ENCODE measurements at places on chromosomes 11 and 22.

DNA sequence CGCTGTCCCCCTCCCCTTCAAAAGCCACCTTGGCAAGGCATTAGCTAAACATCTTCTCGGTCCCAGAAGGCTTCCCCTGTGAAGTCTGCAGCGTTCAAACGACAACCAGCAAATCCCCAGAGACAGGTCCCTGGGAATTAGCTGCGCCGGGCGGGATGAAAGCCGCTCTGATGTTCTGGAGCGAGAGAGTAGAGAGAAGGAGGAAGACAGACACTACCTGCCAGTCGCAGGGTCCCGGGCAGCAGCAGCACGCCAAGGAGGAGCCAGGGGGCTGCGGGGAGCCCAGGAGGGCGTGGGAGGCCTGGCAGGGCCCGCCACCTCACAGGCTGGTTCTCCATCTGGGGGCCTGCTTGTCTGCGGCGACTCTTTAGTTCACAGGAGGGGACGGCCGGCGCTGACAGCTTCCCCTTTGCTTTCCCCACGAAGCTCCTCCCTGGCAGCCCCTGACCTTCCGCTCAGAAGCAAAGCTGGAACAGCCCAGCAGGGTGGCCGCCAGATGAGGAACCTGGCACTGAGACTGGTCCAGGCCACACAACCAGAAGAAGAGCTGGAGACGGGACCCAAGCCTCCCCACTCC lies at the start of gene NFAM1:
Gene NFAM1 (minus strand): TSS at position 384 of the 577 bp plus-strand sequence. CDS start 46 bp downstream, at position 338.
- no peak for DNase-seq

GRCh38 chr11:102390667-102391465 lies 43.9 kb downstream of the BIRC2 start:
- DNase-seq, result peak; percentile 21

- no peak for DNase-seq
Observed at GRCh38 chr11:32080361-32080980, 10.4 kb upstream of the RCN1 start.

DNA sequence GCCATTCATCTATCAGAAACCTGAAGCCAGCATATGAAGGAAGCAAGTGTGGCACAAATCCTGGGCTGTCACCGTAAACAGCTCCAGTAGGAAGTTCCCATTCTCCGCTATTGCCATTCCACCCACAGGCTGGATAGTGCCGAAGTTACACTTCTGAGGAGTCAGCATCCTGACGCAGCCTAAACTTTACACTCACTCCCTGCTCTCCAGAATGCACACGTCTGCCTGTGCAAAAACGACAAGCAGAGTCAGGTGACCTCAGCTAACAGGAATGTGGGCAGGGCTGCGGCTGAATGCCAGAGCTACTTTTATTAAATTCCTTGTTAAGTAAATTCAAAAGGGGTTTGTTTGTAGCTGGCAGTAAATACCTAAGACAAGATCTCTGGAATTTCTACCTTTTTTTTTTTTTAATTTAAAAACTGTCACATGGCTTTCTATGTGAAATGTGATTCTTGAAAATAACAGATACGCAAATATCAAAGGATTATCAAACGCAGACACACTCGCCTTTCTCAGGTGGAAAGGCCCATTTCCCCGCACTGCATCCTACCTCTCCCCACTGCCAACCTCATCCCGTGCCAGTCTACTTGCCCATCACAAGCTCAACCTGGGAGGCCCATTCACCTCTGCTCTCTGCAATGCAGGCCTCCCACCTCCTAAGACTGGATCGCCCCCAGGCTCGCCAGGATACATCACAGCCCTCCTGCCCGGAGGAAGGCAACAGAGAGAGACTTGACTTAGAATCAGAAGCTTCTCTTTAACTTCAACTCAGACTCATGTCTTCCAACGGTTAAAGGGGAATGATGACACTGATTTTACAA lies 33.5 kb downstream of the NFRKB start:
- no peak for DNase-seq

- DNase-seq, result no peak
Observed at GRCh38 chr11:5727691-5728090, 8.6 kb upstream of the OR56B1 start.

DNA sequence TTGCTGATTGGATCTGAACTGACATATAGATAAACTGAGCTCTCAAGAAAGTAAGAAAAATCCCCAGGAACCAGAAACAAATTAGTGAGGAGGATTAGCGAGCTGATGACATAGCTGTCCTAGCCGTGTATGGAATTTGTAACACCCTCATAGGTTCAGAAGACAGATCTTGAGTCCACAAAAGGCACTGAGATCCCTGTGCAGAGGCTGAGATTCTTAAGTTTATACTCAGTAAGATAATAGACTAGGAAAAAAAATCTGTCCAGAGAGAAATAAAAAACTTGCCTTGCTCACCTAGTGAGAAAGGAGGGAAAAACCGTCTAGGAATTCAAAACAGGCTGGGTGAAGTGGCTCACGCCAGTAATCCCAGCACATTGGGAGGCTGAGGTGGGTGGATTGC lies 4.6 kb downstream of the NUMA1 start:
- DNase-seq, result no peak

- no peak for DNase-seq
Observed at GRCh38 chr11:60389279-60389910, 6.9 kb upstream of the MS4A14 start.

DNA sequence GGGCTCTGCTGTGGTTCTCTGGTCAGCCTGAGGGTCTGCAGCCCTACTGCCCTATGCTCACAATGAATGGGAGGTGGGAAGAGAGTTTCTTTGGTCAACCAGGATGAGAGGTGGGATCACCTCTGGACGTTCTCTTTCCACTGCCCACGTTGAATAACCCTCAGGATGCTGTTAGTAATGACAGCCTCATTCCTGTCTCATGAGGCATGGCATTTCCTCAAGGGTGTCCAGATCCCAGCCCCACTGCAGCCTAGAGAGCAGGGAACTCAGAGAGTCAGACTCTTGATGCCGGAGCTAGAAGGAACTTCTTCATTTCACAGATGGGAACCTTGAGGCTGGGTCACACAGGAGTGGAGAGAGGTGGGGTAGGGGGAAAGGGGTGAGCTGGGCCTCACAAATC lies 196.0 kb downstream of the CEP164 start:
- no peak for DNase-seq

DNA sequence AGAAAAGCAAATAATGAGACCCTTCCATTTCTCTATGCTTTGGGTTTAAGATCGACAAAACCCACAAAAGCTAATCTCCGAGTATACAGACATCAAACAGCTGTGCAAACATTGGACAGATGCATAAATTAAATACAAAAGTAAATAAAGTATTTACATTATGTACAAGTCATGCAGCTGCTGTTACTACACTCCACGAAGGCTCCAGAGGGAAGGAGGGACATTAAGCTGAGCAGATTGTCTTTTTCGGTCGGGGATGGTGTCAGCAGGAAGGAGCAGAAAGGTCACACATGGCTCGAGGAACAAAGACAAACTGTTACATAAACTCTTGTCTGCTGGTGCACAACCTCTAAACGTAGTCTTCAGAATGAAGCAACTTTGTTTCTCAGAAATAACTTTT lies 88.8 kb upstream of the BARX2 start:
- DNase-seq, result no peak

GRCh38 chr11:17314232-17314547 lies 37.4 kb upstream of the NCR3LG1 start:
- no peak for DNase-seq

DNA sequence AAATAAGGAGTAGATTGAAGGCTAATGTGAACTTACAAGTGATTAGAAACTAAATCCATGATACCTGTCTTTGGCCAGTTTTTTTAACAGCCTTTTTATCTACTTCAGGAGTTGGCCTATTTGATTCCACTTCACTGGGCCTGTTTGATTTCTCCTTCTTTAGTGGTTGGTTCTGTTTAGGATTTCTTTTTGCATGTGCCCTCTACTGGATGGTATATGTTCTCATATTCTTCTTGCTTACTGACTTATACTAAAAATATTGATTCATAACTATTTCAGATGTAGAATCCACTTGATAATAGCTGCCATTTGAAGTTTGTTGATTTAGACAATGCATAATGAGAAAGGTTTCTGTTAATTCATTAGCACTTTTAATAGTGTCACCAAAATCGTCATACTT lies 53.9 kb downstream of the USP47 start:
- no peak for DNase-seq

GRCh38 chr11:17978553-17979287 lies 34.1 kb downstream of the SERGEF start:
- DNase-seq, result no peak

GRCh38 chr22:40348025-40348658 lies 1.8 kb downstream of the ADSL start:
- peak; percentile 43 for DNase-seq

DNA sequence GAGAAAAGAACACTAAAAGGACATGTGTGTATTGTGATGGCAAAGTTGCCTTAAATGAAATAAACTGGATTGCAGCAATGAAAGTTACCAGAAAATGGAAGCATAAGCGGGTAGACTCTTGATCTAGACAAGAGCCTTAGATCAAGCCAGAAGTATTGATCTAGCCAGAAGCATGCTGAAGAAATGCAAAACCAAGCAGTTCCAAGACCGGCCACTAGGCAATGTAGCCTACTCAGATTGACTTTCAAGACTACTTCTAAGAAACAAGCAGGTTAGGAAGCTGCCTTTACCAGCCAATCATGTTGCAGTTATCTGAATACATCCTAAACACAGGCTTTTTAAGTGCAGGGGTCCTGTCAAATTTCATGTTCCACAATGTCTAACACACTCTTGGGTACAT lies 54.6 kb downstream of the KCNA4 start:
- DNase-seq, result no peak

GRCh38 chr11:105937738-105938137 lies 84.3 kb downstream of the MSANTD4 start:
- DNase-seq, result no peak

GRCh38 chr11:63764679-63765647 lies 3.6 kb downstream of the ZFTA start:
- no peak for DNase-seq

DNA sequence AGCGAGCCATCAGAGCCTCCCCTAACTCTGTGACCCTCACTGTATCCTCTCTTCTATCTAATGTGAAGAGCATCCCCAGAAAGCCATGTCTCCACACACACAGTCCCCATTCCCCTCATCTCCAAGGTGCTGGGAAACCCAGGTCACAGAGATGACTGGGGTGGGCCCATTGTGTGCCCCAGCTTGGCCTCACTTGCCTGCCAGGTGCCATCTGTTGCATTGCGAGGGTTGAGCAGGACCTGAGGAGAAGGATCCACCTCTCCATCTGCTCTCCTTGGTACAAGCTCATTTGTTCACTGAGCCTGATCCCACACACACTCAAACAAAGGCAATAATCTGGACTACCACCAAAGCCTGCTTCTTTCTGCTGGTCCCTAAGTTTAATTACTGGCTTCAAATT lies 118.8 kb downstream of the SPATA19 start:
- DNase-seq, result no peak

GRCh38 chr22:44881624-44882023 lies 128.2 kb downstream of the PHF21B start:
- DNase-seq, result no peak

- DNase-seq, result no peak
Observed at GRCh38 chr11:17388609-17389210, at the start of gene KCNJ11. Gene KCNJ11 (minus strand): TSS chr11:17388659. CDS start chr11:17388091, 568 bp downstream.

DNA sequence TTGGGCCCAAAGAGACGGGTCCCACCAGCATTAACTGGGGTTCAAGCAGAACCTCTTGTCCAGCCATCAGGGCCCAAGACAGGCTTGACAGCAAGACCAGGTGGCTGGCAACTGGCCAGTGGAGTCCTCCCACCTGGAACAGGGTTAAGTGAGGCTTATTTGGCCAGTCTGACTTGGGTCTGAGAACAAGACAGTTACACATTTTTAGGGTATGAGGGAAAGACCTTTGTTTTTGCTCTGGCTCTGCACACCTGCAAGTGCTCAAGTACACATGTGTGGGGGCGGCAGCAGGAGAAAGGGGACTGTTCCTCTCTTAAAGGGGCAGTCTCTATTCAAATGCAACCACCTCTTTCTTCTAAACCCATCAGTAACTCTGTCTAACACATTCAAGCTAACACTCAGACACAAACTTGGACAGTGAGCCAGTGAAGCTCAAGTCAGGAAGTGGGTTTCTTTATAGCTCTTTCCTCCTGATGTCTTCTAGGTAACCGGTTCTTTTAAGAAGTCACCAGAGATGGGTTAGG lies 116.2 kb downstream of the ETS1 start:
- no peak for DNase-seq

- DNase-seq, result no peak
Observed at GRCh38 chr22:33952776-33953175, 32.5 kb upstream of the LARGE1 start.

DNA sequence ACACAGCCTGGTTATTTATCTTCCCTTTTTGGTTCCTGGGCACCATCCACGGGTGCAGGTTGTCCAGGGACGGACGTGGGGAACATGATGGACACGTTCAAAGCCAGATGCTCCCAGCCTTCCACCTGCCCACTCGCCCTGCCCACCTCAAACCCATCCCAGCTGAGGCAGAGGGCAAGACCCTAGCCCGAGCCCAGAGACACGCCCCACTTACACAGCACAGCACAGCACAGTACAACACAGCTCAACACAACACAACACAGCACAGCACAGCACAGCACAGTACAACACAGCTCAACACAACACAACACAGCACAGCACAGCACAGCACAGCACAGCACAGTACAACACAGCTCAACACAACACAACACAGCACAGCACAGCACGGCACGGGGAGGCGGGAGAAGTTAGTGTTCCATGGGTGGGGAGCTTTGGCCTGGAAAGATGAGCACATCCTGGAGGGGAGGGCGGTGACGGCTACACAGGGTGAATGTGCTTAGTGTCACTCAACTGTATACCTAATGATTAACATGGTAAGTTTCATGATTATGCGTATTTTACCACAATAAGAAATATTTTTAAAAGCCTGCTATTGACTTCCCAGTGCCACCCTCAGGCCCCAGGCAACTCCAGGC lies 1507.5 kb downstream of the BRD1 start:
- DNase-seq, result no peak

DNA sequence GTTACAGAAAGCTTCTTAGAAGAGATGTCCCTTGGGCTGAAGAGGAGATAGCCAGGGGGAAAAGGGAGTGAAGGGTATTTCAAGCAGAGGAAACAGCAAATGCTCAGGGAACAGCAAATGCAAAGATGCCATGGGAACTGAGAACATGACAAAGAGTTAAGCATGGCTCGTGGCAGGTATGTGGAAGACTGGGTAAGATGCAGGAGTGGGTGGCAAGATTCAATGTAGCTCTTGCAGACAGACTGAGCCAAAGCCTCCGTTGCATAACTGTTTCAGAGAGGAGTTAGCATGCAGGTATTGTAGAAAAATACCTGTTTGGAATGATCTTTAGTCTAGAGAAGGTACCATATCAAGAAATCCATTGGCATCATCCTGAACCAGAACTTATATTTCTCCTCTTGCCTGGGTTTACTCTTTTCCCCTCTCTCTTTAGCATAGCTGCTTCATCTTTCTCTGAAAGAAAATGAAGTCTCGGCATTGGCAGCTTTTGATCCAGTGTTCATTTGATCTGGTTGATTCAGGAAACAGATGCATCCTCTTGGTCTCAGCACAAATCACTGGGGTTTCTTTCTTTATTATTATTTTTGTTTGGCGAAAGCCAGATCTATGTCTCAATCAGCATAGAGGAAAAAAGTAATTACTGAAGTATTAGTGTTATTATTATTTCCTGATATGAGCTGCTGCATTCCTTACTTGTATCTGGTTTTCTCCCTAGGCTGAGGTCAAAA lies 41.7 kb upstream of the NUP160 start:
- DNase-seq, result no peak

GRCh38 chr11:119680541-119681360 lies 48.2 kb downstream of the NECTIN1 start:
- no peak for DNase-seq

Measured in stimulated activated CD4-positive, alpha-beta T cell treated with anti-CD3 and anti-CD28 coated beads, Interleukin-15, amount 100 ng/mL, for 1 hour (primary cell).